Activated naive CD8-positive, alpha-beta T cell treated with anti-CD3 and anti-CD28 coated beads, Interleukin-2, amount 50 U/mL, for 16 hours (primary cell): ENCODE measurements at places on chromosomes 3 and 15.

DNA sequence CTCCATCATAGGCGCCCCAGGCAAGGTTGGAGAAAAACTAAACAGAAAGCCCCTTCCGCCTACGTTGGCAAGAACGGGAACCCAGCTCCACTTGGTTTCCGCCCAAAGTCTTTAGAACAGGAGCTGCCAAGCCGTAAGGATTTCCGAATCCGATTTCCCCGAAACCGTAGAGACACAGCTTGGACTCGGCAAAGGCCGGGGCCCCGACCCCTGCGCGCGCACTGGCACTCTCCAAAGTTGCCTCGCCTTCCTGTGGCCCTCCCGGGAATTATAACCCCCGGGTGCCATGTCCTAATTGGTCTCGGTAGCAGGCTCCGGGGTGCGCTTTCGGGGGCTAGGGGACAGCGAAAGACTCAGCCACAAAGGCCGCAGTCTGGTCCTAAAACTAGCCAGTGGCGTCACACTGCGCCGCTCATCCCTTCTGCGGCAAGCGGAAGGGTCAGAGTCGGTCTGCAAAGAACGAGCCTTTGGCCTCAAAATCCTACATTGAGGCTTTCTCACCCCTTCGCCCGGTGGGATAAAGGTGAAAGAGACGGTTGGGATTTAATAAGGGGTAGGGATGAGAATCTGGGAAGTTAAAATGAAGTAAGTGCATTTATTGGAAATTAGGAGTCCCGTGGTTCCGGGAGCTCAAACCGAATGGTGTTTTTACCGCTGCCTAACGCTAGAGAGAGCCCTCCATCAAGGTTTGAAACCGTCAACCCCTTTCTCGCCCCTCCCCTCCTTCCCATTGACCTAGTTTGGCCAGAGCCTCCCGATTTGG is 6.8 kb downstream of the BCL6 start:
- DNase-seq, result no peak

GRCh38 chr3:66097647-66098046 is 58.9 kb upstream of the MAGI1 start:
- no peak for DNase-seq

DNA sequence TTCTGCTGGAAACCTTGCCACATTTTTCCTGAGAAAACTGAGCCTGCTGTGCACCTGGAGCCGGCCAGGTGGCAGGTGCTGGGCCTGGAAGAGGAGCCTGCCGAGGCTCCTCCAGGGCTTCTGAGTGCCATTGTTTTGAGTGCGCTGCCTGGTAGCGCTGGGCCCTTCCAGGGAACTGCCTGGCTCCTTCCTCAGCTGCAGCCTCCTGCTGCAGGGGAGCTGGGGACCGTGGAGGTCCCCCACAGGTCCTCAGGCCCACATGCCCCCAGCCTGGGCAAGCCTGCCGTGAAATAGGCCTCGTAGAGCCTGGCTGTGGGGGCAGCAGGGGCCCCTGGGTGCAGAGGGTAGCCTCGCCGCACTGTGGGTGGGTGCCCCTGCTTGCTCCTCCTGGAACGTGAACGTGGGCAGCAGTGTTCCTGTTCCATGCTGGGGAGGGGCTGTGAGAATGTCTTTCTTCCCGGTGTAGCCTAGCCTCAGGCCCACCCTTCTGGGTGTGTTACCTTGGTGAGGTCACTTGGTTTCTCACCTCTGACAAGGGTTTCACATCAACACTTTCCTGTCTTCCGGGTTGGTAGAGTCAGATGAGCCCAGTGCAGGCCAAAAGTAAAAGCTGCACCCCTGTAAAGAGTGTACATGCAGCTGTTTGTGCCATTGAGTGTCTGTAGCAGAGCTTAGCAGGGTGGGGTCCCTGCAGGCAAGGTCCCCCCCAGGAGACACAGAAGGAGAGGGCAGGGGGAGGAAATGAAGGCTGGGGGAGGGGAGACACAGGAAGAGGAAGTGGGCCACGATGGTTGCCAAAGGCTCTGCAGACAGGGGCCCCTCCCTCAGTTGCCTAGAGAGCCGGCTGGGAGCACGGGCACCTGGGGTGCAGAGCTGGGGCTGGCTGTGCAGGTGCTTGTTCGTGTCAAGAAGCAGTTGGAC is 34.5 kb downstream of the KLF13 start:
- no peak for DNase-seq

GRCh38 chr3:38650248-38650951 is 913 bp upstream of the SCN5A start:
- DNase-seq, result no peak

DNA sequence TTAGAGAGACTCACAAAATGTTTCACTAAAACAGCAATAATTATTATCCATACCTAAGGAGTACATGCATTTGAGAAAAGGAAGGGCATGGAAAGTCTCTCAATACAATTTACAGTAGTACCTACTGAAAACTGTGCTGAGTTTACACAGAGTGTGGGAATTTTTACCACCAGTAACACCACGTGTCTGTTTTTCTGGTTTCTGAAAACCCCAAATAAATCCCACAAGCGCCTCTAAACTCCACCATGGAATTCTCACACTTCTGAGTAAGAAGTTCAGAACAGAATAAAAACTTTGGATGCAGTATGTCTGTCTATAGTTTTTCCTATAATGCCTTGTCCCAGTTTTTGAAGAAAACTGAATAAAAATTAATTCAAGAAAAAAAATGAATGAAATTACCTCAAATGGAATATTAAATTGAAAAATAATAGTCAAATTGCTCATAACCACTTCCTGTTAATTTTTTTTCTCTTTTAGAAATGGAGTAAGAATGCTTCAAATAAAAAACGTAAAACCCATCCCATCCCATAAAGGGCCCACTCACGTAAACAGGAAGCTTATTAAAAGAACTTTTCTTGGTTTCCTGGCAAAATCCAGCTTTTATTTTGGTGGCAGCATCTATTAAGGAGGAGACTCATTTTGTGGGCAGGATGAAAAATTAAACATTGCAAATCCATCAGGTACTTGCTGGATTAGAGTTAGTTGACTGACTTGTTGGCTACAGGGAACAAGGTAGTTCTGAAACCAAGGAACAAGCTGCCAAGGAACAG is 378.1 kb downstream of the TIGIT start:
- no peak for DNase-seq

DNA sequence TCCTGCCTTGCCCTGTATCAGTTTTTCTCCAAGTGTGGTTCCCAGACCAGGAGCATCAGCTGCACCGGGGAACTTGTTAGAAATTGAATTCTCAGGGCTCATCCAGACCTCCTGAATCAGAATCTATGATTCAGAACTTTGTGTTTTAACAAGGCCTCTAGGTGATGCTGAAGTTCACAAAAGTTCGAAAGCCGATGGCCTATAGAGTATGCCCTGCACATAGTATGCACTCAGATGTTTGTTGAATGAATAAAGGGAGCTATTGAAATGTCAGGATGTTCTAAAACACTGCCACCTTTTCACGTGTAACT is 664 bp upstream of the LARP6 start:
- DNase-seq, result no peak

- DNase-seq, result no peak
Observed at GRCh38 chr15:48905847-48906246, 27.9 kb downstream of the EID1 start.

- no peak for DNase-seq
Observed at GRCh38 chr3:55988905-55989304, 479.4 kb downstream of the ERC2 start.

GRCh38 chr3:181330821-181331563 is 341.5 kb upstream of the DNAJC19 start:
- no peak for DNase-seq

DNA sequence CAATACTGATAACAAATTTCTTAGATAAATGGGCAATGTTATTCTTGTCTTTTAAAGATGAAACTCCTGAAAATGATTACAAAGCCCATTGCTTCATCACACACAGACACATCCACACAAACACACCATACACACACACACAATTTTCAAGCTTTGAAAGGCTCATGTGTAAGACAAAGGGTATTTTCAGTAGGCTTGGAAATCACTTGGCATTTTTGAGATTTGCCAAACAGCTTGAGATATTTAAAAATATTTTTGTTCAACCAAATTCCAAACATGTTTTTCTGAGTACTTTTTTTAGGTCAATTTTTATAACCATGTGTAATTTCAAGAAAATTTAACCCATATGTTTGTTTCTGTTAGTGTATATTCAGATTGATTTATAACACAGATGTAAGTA is 283.7 kb downstream of the ROBO2 start:
- no peak for DNase-seq

DNA sequence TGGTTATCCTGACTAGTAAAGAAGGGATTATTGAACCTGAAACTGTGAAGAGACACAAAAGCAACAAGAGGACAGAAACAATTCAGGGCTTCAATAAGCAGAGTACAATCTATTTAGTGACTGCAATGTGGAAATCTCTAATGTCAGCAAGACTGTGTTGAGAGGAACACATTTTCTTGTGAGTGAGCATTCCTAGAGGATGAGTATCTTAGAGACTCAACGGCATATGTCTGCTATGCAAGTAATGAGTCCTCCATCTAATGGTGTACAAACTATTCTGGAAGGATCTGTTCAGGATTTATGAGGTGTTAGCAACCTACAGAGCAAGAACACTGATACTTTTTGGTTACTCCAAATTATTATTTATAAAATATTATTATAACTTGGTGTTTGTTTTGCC is 226.5 kb upstream of the NDN start:
- no peak for DNase-seq

DNA sequence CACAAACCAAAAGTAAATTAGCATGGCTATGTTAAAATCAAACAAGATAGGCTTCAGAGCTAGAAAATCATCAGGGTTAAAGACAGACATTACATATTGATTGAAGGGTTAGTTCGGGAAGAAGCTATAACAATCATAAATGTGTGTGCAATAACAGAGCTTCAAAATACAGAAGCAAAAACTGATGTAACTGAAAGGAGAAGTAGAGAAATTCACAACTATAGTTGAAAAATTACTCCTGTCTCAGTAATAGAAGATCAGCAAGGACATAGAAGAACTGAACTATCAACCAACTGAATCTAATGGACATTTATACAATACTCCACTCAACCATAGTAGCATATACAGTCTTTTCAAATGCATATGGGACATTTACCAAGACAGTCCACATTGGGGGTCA is 59.4 kb downstream of the MCTP2 start:
- DNase-seq, result no peak

GRCh38 chr15:57193161-57193560 is 183.1 kb upstream of the CGNL1 start:
- no peak for DNase-seq

GRCh38 chr3:54171509-54171908 is 49.2 kb downstream of the CACNA2D3 start:
- no peak for DNase-seq

DNA sequence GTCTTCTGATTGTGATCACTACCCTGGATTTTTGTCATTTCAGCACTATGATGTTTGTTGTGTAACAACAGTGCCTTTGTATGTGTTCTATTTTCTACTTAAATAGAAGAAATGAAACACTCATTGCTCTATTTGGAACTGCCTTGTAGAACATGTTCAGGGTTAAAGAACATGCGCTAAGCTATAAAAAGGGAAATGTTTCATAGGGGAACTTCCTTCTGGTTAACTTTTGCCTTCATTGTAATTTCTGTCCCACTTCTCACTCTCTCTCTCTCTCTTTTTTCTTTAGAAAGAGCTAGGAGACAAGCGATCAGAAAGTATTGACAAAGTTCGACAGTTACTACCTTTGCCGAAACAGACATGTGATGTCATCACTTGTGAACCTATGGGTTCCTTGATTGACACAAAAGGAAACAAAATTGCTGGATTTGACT is at the start of gene P2RY12:
P2RY12 (minus strand) TSS at position 13 of the 434 bp plus-strand sequence. CDS start 45,908 bp downstream, outside the sequence.
- DNase-seq, result no peak

- DNase-seq, result no peak
Observed at GRCh38 chr3:60972599-60972998, 278.7 kb downstream of the FHIT start.

- DNase-seq, result no peak
Observed at GRCh38 chr15:59194639-59195325, 11.9 kb upstream of the LDHAL6B start.

DNA sequence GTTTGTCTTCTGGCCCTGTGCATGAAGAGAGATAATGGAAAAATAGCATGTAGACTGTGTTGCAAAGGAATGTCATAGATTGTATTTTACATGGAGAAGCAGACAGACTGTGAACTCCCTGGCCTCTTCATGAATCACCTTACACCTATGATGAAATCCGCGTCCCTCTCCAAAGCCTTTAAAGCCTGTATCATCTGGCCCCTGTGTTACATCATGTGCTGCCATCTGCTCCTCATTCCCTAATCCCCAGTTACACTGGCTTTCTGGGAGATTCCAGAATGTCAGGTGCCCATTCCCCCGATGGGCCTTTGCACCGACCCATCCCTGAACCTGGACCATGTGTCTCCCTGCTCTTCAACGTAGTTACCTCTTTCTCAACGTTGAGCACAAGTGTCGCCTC is 190.8 kb downstream of the ADAMTSL3 start:
- DNase-seq, result no peak

GRCh38 chr15:90143166-90143655 is 40.9 kb upstream of the IDH2 start:
- peak; percentile 24 for DNase-seq

- no peak for DNase-seq
Observed at GRCh38 chr3:23203708-23204330, 692 bp downstream of the UBE2E2 start.

- no peak for DNase-seq
Observed at GRCh38 chr3:135218304-135218703, 423.2 kb downstream of the EPHB1 start.

- no peak for DNase-seq
Observed at GRCh38 chr15:74390647-74391288, 23.3 kb upstream of the CYP11A1 start.

- no peak for DNase-seq
Observed at GRCh38 chr15:73856458-73857192, 16.7 kb upstream of the TBC1D21 start.

DNA sequence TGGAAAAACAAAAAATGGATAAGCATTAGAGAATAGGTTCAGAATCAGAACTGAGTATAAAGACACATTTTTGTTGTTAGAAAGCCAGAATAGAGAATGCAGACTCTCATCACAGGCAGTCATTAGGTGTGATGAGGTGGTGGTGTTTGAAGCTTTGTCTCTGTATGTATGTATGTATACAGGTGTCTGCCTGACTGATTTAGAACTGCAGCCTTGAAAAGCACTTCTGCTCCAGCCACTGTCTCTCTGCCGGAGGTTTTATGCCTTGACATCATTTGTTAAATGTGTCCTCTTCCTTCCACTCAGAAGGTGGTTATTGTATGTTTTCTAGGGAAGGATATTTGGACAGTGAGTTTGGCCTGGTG is 80.7 kb upstream of the ZBED2 start:
- no peak for DNase-seq

GRCh38 chr15:23548071-23548470 is 17.4 kb upstream of the MKRN3 start:
- DNase-seq, result no peak

- no peak for DNase-seq
Observed at GRCh38 chr3:4498446-4498845, 5.3 kb downstream of the ITPR1 start.

GRCh38 chr3:105611304-105612192 is 244.8 kb downstream of the ALCAM start:
- no peak for DNase-seq

DNA sequence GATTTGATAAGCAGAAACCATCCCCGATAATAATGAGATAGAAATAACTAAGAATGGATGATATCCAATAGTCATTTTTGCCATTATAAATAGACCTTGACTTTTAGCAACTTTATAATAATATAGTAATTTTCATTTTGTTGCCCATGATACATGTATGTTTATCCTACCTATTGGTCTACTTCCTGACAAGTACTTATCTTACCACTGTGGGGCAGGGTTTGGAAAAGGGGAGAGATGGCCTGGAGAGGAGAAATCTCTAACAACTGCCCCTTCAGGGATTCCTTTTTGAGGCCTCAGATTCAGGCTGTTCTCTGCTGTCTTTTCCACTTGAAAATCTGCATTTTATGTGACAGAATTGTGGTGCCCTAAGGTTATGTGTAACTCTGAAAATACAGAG is 42.2 kb downstream of the FAM98B start:
- no peak for DNase-seq
